Fibroblast of the aortic adventitia (primary cell): ENCODE measurements at places on chromosomes 6 and 20. TPM values are rescaled to one million over a fixed set of nuclear protein-coding genes. Genes with fewer than 3 reads are reported as not detected.

Gene GABRR2
- 0.09 TPM in 1 of 2 replicates, not detected in the other for total RNA-seq

Gene CALHM4
- not detected in 2 replicates for total RNA-seq

Gene TTLL9
- 0.09 and 0.41 TPM in 2 replicates for total RNA-seq

Gene PRRT1
- total RNA-seq: 0.41 and 0.54 TPM in 2 replicates

Gene IP6K3
- total RNA-seq: not detected in 2 replicates

Gene PBOV1
- total RNA-seq: not detected in 2 replicates

Gene MEI4
- not detected in 2 replicates for total RNA-seq

Gene GSTA1
- not detected in 2 replicates for total RNA-seq

Gene NFATC2
- total RNA-seq: 0.36 and 0.41 TPM in 2 replicates

Gene ELOVL4
- 2.1 and 6.4 TPM in 2 replicates for total RNA-seq

Gene RHAG
- total RNA-seq: not detected in 2 replicates

Gene RUNX2
- total RNA-seq: 0.74 and 5.8 TPM in 2 replicates

Gene C20orf144
- total RNA-seq: 0.16 and 0.18 TPM in 2 replicates

Gene DACT2
- 0.27 and 0.98 TPM in 2 replicates for total RNA-seq

Gene TMC2
- total RNA-seq: not detected in 2 replicates

Gene CRISP3
- total RNA-seq: not detected in 2 replicates

Gene MAPK13
- 2.3 and 15.6 TPM in 2 replicates for total RNA-seq

Gene BEND6
- 15.3 and 34.8 TPM in 2 replicates for total RNA-seq
